Chondrocyte (in vitro differentiated cells): ENCODE measurements at places on chromosomes 2 and 18. TPM values are rescaled to one million over a fixed set of nuclear protein-coding genes. Genes with fewer than 3 reads are reported as not detected.

The SAG gene
- not detected in 3 replicates for total RNA-seq

The GPR75 gene
- total RNA-seq: 1.1 to 2.4 TPM (median 1.2 TPM) in 3 replicates

The SNTG2 gene
- total RNA-seq: not detected in 3 replicates

The YPEL5 gene
- total RNA-seq: 75.3 to 93.3 TPM (median 82.8 TPM) in 3 replicates

The LRRTM4 gene
- total RNA-seq: not detected in 3 replicates

The MYCN gene
- 0.17 to 0.34 TPM in 2 of 3 replicates, not detected in the other for total RNA-seq

The SPATA3 gene
- not detected in 3 replicates for total RNA-seq

The DNAH6 gene
- total RNA-seq: 0.12 TPM in 1 of 3 replicates, not detected in the others

The ARHGAP28 gene
- total RNA-seq: 17.9 to 25.1 TPM (median 18.1 TPM) in 3 replicates

The PKDCC gene
- 83.1 to 164 TPM (median 155 TPM) in 3 replicates for total RNA-seq

The LOXHD1 gene
- not detected in 3 replicates for total RNA-seq

The ABCG8 gene
- not detected in 3 replicates for total RNA-seq

The REG1B gene
- total RNA-seq: not detected in 3 replicates

GRCh38 chr2:86825036-86825692, 34.5 kb upstream of the CD8A start:
- no peaks in the 10 kb centered on the region for H3K4me1 ChIP-seq
- H3K27ac ChIP-seq: no peak overlapping the region
- H3K4me3 ChIP-seq: no peak overlapping the region

DNA sequence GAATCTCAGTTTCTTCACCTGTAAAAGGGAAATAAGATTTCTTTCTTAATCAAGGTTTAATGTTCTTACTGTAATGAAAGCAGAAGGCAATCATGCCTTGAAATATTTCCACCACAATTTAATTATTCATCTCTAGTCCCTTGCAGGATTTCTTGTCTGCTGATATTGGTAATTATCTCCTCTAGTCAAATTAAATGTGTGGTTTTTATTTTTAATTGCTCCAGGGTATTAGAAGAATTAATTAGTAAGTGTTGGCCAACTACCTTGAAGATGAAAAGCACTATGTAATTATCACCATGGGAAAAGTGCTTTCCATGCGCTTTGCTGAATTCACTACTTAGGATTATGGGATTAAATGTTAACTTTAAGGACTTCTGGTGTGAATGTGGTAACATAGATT, 8.7 kb upstream of the LAPTM4A start:
- peaks cover 30% of the 10 kb centered on the region for H3K4me1 ChIP-seq
- H3K36me3 ChIP-seq: peaks cover 6% of the 10 kb centered on the region
- H3K27me3 ChIP-seq: no peaks in the 10 kb centered on the region
- H3K27ac ChIP-seq: no peak overlapping the region
- no peak for DNase-seq

DNA sequence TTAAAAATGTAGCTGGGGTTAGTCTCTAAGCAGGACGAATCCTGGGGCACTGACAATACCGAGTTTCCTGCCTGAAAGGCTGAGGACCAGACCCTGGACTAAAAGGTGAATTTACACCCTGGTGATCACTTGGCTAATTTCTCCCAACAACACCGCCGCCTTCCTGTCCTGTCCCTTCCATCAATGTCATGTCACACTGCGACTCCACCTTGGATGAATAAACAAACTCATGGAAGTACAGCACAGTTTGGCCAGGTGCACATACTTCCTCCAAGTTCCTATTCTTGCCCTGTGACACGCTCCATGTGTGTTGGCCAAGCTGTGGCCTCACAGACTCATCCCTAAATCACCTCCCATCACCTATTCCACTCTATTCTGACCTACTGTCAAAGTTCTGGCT, 15.9 kb upstream of the GALM start:
- H3K27ac ChIP-seq: no peak overlapping the region
- no peak for DNase-seq
- H3K4me1 ChIP-seq: no peaks in the 10 kb centered on the region
- no peaks in the 10 kb centered on the region for H3K36me3 ChIP-seq
- no peaks in the 10 kb centered on the region for H3K27me3 ChIP-seq
- no peak overlapping the region for H3K4me3 ChIP-seq

DNA sequence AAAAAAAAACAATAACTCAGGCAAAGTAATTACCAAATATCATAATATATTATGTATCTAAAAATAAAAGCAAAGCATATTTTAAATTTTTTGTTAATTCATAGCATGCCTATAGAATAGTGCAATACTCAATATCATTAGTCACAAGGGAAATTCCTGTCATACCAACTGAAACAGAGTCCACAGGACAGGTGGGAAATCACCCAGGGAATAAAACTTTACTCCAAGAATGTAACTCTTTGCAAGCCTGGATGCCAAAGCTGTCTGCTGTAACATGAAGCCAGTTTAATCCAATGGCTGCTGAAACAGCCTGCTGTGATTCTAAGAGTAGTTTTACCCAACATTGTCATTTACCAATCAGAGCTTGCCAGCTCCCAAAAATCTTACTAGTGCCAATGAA, 40.0 kb upstream of the SULT1C3 start:
- H3K4me1 ChIP-seq: peaks cover 3% of the 10 kb centered on the region
- H3K36me3 ChIP-seq: peaks cover 4% of the 10 kb centered on the region
- DNase-seq: no peak
- H3K27me3 ChIP-seq: no peaks in the 10 kb centered on the region
- no peak overlapping the region for H3K4me3 ChIP-seq

DNA sequence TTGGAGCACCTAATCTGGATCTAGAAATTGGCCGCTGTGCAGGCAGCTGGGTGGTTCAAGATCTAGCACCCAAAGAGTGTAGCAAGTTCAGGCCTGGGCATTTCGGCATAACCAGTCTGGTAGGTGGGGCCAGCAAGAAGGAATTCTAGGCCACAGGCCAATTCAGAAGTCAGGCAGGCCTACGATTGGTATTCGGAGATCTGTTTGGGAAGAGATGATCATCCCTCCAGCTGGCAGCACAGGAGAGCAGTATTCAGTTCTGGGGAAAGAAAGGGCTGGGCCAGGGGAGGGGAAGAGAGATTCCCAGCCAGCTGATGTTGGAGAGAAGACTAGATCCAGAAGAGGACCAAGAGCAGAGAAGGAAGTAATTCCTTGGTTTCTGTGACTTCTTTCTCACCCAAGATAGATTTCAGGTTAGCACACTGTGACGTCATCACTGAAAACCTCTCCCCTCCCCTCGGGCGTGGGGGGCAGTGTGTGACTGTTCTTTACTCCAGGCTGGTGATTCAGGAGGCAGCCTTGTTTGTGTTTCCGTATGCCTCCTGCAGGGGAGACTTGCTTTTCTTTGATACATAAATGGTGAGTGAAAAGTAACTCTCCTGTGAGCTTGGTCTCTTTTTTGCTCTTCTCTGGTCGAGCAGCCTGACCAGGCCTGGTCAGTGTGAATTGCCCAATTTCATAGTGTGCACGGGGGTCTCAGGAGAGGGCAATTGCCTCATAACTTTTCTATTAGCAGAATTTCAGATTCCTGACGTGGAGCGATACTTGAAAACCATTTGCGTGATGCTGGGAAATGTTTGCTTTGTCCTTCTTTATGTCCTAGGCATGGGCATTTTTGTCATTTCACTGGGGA, 61.1 kb downstream of the MEIS1 start:
- H3K27ac ChIP-seq: peak overlapping the region; percentile 49
- no peak for DNase-seq
- H3K36me3 ChIP-seq: peaks cover 2% of the 10 kb centered on the region
- H3K4me3 ChIP-seq: no peak overlapping the region

GRCh38 chr2:85853499-85854165, 35.2 kb downstream of the ST3GAL5 start:
- H3K27ac ChIP-seq: no peak overlapping the region
- H3K36me3 ChIP-seq: peaks cover 3% of the 10 kb centered on the region
- no peak overlapping the region for H3K4me3 ChIP-seq
- no peaks in the 10 kb centered on the region for H3K4me1 ChIP-seq

- no peaks in the 10 kb centered on the region for H3K27me3 ChIP-seq
- DNase-seq: no peak
Measured at GRCh38 chr2:68606759-68607158, 36.6 kb upstream of the PROKR1 start.

DNA sequence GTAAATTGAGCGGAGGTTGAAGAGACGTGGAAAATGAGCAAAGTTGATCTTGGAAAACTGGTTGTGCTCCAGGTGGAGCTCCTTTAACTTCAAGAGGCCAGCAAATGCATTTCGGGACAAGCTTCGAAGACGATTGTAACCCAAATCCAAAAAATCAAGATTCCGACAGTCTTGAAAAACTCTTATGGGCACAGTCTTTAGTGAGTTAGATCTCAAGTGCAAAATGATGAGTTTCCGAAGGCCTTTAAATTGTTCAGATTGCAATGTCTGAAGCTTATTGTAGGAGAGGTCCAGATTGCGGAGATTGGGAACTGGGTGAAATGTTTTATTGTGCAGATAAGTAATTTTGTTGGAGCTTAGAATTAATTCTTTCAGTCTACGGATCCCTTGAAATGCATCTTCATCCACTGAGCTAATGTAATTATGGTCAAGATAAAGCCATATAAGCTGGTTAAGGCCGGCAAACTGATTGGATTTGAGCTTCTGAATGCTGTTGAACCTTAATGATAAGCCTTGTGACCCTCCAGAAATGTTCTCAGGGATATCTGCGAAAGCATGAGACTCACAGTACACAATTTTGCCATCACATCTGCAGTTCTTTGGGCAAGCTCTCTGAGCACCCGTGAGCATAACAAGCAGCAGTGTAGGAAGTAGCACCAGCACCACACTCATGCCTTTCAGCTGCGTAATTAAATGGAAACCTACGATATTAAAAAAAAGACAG, 2.9 kb downstream of the LRRTM4 start:
- no peak overlapping the region for H3K4me3 ChIP-seq
- H3K27me3 ChIP-seq: peaks cover 17% of the 10 kb centered on the region
- no peak for DNase-seq
- no peak overlapping the region for H3K27ac ChIP-seq

GRCh38 chr18:53544917-53545316, 679.6 kb downstream of the MBD2 start:
- no peaks in the 10 kb centered on the region for H3K36me3 ChIP-seq
- no peak for DNase-seq
- H3K27me3 ChIP-seq: no peaks in the 10 kb centered on the region
- no peak overlapping the region for H3K4me3 ChIP-seq
- H3K4me1 ChIP-seq: no peaks in the 10 kb centered on the region

- H3K36me3 ChIP-seq: no peaks in the 10 kb centered on the region
- H3K4me1 ChIP-seq: no peaks in the 10 kb centered on the region
- peaks cover 26% of the 10 kb centered on the region for H3K27me3 ChIP-seq
- no peak overlapping the region for H3K4me3 ChIP-seq
Measured at GRCh38 chr2:3639015-3639630, 18.9 kb upstream of the ALLC start.

GRCh38 chr2:224724331-224724730, 8.2 kb upstream of the CCDC195 start:
- DNase-seq: no peak
- no peak overlapping the region for H3K4me3 ChIP-seq
- peaks cover 3% of the 10 kb centered on the region for H3K36me3 ChIP-seq
- no peaks in the 10 kb centered on the region for H3K27me3 ChIP-seq
- H3K4me1 ChIP-seq: no peaks in the 10 kb centered on the region
- H3K27ac ChIP-seq: no peak overlapping the region

DNA sequence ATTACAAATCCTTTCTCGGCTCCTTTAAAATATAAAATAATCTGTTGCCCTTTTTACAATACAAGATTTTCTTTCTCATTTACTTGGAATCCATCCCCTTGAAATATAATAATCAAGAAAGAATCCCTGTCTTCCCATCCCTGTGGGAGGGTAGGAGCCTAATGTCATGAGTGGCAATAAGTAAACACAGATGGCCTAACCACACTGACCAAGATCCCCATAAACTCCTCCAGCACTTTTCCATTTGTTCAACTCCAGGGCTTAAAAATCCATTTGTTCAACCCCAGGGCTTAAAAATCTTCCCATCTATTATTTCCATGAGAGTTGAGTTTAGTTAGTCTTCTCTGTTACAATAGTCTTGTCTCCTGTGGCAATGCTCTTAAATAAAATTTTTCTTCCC, 297.6 kb downstream of the CDH7 start:
- no peak overlapping the region for H3K4me3 ChIP-seq
- no peaks in the 10 kb centered on the region for H3K4me1 ChIP-seq
- no peak for DNase-seq
- H3K36me3 ChIP-seq: no peaks in the 10 kb centered on the region

DNA sequence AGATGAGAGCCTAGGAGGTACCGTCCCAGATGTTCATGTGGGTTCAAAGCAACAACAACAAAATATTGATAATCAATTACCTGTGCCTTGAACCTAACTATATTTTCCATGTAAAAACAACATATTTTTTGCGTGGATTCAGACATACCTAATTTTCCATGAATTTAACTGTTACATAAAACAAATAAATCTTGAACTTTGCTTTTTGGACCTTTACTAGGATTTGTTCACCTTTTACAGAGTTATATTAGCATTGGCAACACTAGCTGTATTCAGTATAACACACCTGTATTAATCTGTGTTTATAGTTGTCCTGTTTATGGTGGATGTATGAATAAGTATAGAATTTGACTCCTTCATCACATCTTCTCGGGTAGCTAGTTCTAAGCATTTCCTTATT, 115.8 kb upstream of the STON1 start:
- H3K27me3 ChIP-seq: no peaks in the 10 kb centered on the region
- no peak for DNase-seq

GRCh38 chr18:63603772-63604171, 16.6 kb downstream of the SERPINB13 start:
- DNase-seq: no peak
- no peak overlapping the region for H3K27ac ChIP-seq
- no peaks in the 10 kb centered on the region for H3K4me1 ChIP-seq
- no peak overlapping the region for H3K4me3 ChIP-seq
- H3K27me3 ChIP-seq: peaks cover 23% of the 10 kb centered on the region

GRCh38 chr2:79596403-79596802, 83.6 kb downstream of the CTNNA2 start:
- H3K4me1 ChIP-seq: no peaks in the 10 kb centered on the region
- H3K36me3 ChIP-seq: no peaks in the 10 kb centered on the region
- no peak overlapping the region for H3K27ac ChIP-seq
- H3K27me3 ChIP-seq: peaks cover 2% of the 10 kb centered on the region
- no peak for DNase-seq
- H3K4me3 ChIP-seq: no peak overlapping the region

- DNase-seq: no peak
- no peaks in the 10 kb centered on the region for H3K36me3 ChIP-seq
- peaks cover 23% of the 10 kb centered on the region for H3K4me1 ChIP-seq
- H3K27ac ChIP-seq: no peak overlapping the region
- no peaks in the 10 kb centered on the region for H3K27me3 ChIP-seq
- H3K4me3 ChIP-seq: no peak overlapping the region
Measured at GRCh38 chr2:9050122-9050809, 46.8 kb upstream of the MBOAT2 start.

DNA sequence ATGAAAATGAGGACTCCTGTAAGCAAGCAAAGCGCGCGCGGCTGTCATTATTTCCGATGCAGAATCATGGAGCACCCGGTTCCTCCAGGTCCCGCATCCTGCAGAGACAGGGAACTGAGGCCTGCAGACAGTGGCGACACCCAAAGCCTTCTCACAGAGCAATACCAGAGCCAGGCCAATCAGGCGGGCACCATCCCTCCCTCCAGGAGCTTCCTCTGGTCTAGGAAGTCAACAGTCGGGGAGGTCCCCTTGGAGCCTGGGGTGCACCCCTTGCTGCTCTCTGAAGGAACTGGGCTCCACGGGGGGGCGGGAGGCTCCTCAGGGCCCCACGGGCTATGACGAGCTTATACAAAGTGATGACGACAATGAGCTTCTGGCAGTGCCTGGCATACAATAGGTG, 60.3 kb upstream of the HPCAL1 start:
- no peak overlapping the region for H3K4me3 ChIP-seq
- H3K4me1 ChIP-seq: no peaks in the 10 kb centered on the region
- no peaks in the 10 kb centered on the region for H3K36me3 ChIP-seq
